Activated naive CD8-positive, alpha-beta T cell treated with anti-CD3 and anti-CD28 coated beads for 36 hours (primary cell): ENCODE measurements at places on chromosomes 7 and 10. TPM values are rescaled to one million over a fixed set of nuclear protein-coding genes. Genes with fewer than 3 reads are reported as not detected.

GRCh38 chr7:87107949-87108776 lies 44.1 kb upstream of the DMTF1 start:
- no peak overlapping the region for H3K4me3 ChIP-seq
- H3K27me3 ChIP-seq, result peaks cover 16% of the 10 kb centered on the region
- DNase-seq, result no peak

GRCh38 chr7:69696686-69697685 lies 98.7 kb downstream of the AUTS2 start:
- H3K4me3 ChIP-seq, result no peak overlapping the region
- H3K27ac ChIP-seq, result no peak overlapping the region
- H3K4me1 ChIP-seq, result peaks cover 10% of the 10 kb centered on the region
- H3K27me3 ChIP-seq, result peaks cover 4% of the 10 kb centered on the region

GRCh38 chr7:43038254-43038653 lies 74.2 kb upstream of the HECW1 start:
- H3K36me3 ChIP-seq, result no peaks in the 10 kb centered on the region
- no peak for DNase-seq
- H3K27me3 ChIP-seq, result peaks cover 11% of the 10 kb centered on the region
- H3K4me1 ChIP-seq, result no peaks in the 10 kb centered on the region
- H3K27ac ChIP-seq, result no peak overlapping the region
- no peak overlapping the region for H3K4me3 ChIP-seq

DNA sequence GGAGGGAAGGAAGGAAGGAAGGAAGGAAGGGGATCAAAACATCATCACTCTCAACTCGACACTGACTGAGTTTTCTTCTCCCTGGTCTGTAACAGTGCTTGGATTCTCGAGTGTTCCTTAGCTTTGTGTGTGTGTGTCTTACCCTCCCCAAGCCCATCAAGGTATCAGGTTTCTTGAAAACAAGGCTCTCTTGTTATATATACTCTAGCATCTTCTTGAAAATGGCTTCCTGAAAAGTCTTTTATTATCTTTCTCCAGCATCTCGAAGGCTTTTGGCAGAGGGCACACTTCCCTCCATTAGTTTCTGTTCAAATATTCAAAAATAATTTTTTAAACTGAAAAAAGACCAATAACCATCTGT lies 13.4 kb downstream of the SERPINE1 start:
- H3K4me3 ChIP-seq, result no peak overlapping the region
- H3K27ac ChIP-seq, result no peak overlapping the region

DNA sequence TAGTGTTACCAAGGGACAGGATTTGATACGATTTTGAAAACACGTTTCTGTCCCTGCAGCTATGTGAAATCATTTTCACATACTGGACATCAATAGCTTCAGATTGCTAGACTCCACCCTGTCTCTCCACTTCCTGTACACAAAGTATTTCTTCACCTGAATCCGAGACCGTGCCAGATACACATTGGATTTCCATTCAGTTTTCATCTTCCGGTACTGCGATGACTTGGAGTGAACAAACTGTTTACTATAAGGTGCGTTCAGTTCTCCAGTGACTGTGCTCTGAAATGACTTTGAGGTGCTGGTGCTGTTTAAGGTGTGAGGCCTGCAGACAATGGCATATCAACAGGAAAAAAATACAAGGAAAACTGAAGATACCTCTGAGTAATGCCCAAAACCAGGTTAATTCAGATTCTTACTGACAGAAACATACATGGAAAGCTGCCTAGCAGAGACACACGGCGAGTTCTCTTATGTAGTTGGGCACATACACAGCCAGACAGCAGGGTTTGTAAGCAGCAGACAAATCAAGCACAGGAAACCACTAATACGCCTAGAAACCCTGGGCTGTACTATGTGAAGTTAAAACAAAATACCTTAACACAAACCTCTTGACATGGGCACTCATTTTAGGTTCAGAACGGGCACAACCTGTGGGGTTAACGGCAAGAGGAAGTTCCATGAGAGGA lies 119.2 kb downstream of the GALNT11 start:
- no peaks in the 10 kb centered on the region for H3K27me3 ChIP-seq
- H3K4me3 ChIP-seq, result peak overlapping the region; percentile 16
- peaks cover 29% of the 10 kb centered on the region for H3K36me3 ChIP-seq
- peaks cover 41% of the 10 kb centered on the region for H3K4me1 ChIP-seq

- H3K4me1 ChIP-seq, result peaks cover 33% of the 10 kb centered on the region
- H3K27me3 ChIP-seq, result peaks cover 59% of the 10 kb centered on the region
- H3K4me3 ChIP-seq, result no peak overlapping the region
- H3K27ac ChIP-seq, result no peak overlapping the region
- DNase-seq, result no peak
Measured at GRCh38 chr7:45193828-45194227, 36.2 kb downstream of the RAMP3 start.

GRCh38 chr10:51886438-51887068 lies 187.2 kb upstream of the CSTF2T start:
- no peak overlapping the region for H3K27ac ChIP-seq
- H3K27me3 ChIP-seq, result no peaks in the 10 kb centered on the region
- DNase-seq, result no peak

DNA sequence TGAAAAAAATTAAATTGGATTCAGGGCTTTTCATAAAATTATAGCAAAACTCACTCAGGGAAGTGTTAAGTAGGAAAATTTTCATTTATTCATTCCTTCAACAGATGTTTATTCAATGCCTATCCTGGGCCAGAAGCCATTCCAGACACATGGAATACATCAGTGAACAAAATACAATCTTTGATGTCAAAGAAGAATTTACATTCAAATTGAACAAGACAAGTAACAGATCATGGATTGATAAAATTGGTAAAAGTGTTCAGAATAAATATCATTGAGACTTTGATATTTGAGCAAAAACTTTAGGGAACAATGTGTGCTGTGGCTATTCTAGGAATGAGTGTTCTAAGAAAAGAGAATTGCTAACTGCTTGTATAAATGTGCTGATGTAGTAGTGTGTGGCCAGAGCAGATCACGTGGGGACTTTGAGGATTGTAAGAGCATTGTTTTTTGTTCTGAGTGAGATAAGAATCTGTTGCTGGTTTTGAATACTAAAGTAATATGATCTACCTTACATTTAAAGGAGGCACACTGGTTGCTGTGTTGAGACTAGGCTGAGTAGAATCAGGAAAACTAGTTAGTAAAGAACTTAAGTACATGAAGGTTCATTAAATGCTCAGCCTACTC lies 957.2 kb downstream of the PCDH15 start:
- no peaks in the 10 kb centered on the region for H3K4me1 ChIP-seq
- no peak for DNase-seq
- no peaks in the 10 kb centered on the region for H3K36me3 ChIP-seq
- H3K27me3 ChIP-seq, result no peaks in the 10 kb centered on the region
- H3K4me3 ChIP-seq, result no peak overlapping the region
- no peak overlapping the region for H3K27ac ChIP-seq

Gene AKR1E2
- total RNA-seq, result 5.1 TPM

Gene INA
- 0.38 TPM for total RNA-seq

Gene PLEKHA1
- 17.1 TPM for total RNA-seq

DNA sequence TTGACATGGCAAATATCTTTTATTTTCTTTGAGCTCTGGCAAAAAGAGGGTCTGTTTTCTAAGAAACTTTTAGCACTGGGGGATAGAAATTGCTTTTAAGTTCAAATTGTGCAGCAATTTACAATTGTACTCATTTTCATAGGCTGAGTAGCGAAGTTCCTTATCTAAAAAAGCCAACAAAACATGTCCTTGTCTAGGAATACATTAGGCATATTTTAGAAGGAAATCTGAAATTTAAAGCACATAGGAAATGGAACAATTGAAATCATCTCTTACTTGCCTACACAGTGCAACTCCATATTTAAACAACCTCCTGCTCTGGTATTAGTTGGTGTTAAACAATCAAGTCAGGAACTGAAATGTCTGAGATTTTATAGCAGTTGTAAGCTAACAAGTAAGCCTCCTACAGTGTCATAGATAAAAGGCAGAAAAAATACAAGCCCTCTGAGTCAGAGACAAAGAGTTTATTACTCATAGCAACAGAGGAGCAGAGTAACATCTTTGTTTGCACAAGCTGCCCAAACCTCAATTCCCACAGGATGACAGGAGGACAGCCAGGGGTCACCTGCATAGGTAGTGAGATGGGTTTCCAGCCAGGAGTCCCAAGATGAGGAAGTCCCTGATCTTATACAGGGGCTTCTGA lies 280.2 kb upstream of the HGF start:
- H3K36me3 ChIP-seq, result no peaks in the 10 kb centered on the region
- no peaks in the 10 kb centered on the region for H3K27me3 ChIP-seq
- no peaks in the 10 kb centered on the region for H3K4me1 ChIP-seq
- H3K27ac ChIP-seq, result no peak overlapping the region
- H3K4me3 ChIP-seq, result no peak overlapping the region
- no peak for DNase-seq

- H3K27me3 ChIP-seq, result peaks cover 5% of the 10 kb centered on the region
- no peak for DNase-seq
- H3K4me1 ChIP-seq, result peaks cover 36% of the 10 kb centered on the region
- H3K4me3 ChIP-seq, result no peak overlapping the region
- no peak overlapping the region for H3K27ac ChIP-seq
Measured at GRCh38 chr7:44068054-44068453, 2.7 kb upstream of the PGAM2 start.

DNA sequence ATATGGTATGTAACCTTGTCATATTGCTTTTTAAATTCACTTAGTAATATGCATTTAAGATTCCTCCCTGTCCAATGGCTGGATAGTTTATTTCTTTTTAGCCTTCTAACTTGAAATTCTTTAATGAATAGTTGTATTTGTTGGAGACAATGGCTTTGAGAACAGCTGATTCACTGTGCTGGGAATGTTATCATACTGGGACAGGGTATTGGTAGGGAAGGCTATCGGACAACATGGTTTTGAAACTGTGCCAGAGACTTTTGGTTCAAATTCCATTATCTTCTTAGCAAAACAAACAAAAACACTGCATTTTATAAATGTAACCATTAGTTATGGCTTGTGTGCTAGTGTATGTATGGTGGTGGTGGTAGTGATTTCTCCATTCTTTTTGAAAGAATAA lies 517.1 kb upstream of the ANKRD30A start:
- no peaks in the 10 kb centered on the region for H3K27me3 ChIP-seq
- DNase-seq, result no peak
- H3K4me3 ChIP-seq, result no peak overlapping the region
- no peaks in the 10 kb centered on the region for H3K36me3 ChIP-seq
- no peak overlapping the region for H3K27ac ChIP-seq
- no peaks in the 10 kb centered on the region for H3K4me1 ChIP-seq

GRCh38 chr7:518630-519483 lies 789 bp downstream of the PDGFA start:
- peaks cover 12% of the 10 kb centered on the region for H3K4me1 ChIP-seq
- H3K27ac ChIP-seq, result peak overlapping the region; percentile 38
- H3K4me3 ChIP-seq, result peak overlapping the region; percentile 81
- DNase-seq, result peak; percentile 48
- no peaks in the 10 kb centered on the region for H3K36me3 ChIP-seq

Gene LRRC4
- total RNA-seq, result not detected
